ENCODE measurements at places on chromosomes 2 and 18. TPM values are rescaled to one million over a fixed set of nuclear protein-coding genes. Genes with fewer than 3 reads are reported as not detected.

GRCh38 chr2:95008306-95008705, 17.2 kb upstream of the MAL start:
- DNase-seq: no peak

DNA sequence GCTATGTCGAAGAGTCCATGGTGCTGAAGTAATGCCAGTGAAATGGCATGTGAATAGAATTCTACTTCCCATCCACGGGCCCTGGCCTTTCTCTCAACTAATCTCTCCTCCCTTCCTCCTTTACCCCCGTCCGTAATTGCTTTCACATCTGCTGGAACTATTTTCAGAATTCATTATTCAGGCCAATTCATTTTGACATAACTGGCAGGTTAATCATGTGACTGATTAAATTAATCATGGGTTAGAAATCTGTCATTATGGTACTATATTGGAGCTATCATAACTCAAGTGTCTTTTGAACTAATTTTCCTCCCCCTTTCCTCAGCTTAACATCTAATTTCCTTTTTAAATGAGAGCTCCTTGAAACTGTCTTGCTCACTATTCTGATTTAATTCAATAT, 66.9 kb downstream of the ZDBF2 start:
- no peak for DNase-seq

- DNase-seq: peak; percentile 81
Measured at GRCh38 chr18:45837283-45838070, 12.0 kb downstream of the SIGLEC15 start.

DNA sequence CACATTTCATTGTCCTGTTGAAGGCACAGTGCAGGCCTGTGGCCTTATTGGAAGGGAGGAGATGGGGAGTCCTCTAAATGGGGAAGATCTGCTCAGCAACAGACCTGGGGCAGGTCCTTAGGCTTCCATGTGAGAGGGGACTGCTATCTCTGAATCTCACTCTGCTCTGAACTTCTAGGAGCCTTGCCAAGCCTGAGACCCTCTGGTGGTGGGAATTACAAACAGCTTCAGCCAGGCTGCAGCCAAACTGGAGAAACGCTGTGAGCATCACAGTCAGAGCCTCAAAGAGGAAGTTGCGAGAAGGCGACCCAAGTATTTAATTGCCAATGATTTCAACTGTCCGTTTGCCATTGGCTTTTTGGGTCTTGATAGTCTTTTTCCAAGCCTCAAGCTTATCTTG, 66.8 kb upstream of the MC2R start:
- DNase-seq: no peak

- DNase-seq: no peak
Measured at GRCh38 chr2:205723179-205723578, 40.9 kb downstream of the NRP2 start.

SCRN3 gene
- total RNA-seq: 10.2 TPM

ALPP gene
- not detected for total RNA-seq

FAM237A gene
- not detected for total RNA-seq

TTC21B gene
- 5.4 TPM for total RNA-seq

UPP2 gene
- not detected for total RNA-seq
